ENCODE measurements at places on chromosomes 13 and 19.

- DNase-seq: no peak
These were observed 359.3 kb downstream of the TDRD3 start for GRCh38 chr13:60756306-60756705.

DNA sequence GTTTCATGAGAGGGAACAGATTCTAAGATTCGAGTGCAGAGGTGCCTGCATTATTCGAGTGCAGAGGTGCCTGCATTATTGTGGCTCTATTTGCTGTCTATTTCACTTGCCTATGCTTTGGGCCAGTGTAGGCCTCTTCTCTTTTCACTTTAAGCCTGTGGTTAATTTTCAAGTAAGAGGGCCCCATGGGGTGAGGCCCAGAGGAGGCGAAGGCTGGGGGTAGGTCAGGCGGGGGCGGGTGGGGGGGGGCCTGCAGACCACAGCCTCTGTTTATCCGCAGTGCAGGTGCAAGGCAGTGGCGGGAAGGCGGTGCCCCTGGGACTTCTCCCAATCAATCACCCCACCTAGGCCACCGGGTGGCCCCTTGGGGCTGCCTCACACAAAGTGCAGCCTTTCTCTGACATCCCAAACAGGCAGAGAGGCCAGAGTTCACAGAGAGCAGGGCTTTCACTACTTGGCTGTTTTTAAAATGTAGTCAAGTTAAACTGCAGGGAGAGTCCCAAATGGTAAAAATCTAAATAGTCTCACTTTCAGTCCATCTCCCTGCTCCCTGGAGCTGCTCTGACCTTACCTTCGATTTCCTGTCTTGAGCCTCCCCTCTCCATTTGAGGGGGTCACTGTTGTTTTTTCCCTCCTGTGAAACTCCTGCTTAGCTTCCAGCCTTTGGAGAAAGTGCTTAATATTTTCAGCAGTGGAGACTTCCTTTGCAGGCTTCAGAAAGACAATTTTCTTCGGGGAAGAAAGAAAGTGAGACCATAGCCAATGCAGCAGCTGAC, 249.0 kb downstream of the DLEU7 start:
- DNase-seq: no peak

- no peak for DNase-seq
These were observed 15.2 kb downstream of the ZNF665 start for GRCh38 chr19:53177986-53178385.

DNA sequence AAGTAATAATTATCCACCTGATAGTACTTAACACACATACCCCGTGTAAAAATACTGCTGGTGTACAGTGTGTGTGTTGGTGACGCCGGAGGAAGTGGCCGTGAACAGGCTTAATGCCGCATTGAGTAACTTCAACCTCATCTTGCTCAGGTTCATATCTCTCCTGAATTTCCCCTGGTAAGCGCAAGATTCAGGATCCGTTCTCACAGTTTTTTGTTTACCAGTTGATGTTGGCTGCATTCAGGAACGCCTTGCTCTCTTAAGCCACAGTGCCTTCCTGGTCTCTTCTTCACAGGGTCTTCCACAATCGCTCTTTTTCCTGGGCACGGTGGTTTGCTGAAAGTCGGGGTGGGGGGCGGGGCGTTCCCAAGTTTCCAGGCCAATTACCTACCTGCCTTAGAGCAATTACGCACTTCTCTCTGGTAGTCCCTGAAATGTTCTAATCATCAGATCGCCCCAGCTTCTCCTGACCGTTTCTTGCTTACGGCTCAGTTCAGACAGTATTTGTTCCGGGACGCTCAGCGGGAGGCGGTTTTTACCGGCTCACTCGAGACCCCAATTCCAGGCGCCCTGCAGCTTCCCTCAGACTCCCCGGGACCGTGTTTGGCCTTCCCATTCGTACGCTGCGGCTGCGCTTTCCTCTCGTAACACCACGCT, 706 bp upstream of the DNAJC3 start:
- DNase-seq: no peak

GRCh38 chr13:63337041-63337440, 1921.4 kb upstream of the PCDH20 start:
- no peak for DNase-seq

DNA sequence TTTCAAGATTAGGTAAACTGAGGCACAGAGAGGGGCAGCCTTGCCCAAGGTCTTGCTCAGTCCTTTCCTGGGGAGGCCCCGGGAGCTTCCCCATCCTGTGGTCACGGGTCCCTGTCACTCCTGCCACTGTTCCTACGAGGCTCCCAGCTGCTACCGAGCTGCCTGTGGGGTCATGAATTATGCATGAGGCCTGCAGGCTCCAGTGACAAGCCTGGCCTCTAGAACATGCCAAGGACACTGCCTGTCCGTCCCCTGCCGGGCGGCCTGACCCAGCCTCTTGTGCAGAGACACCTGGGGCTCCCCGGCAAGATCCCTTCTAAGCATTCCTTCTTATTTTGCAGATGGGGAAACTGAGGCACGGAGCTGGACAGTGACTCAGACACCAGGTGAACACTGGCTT, 2.7 kb downstream of the FCHO1 start:
- DNase-seq: no peak

DNA sequence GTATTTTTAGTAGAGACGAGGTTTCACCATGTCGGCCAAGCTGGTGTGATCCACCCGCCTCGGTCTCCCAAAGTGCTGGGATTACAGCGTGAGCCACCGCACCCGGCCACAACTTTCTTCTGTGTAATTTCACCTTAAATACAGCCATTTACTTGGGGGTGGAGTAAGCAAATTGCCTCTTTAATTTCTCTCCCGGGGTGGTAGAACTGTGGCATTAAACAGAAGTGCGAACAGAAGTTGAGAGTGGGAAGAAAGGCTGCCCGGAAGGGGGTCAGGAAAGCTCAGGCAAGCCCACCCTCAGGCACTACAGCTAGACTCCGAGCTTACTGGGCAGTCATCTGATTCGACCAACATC, 475 bp upstream of the DNAJC15 start:
- DNase-seq: no peak

DNA sequence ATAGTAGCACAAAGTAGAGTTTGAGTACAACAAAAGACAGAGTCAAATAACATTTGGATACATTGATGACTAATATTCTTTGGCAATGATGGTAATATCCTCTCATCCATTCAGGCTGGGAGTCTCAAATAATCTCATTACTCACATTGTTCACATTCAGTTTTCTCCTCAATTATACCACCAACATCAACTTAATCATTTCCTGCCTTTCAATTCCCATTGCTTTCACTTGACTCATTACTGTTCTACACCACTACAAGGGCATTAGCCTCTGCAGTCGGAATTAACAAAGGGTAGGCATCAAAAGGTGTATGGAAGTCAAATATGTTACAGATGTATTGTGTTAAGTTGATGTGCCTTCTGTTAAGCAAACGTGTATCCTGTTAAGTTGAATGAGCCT, 518.4 kb upstream of the SLITRK1 start:
- DNase-seq: no peak

GRCh38 chr19:37695144-37695899, 24.2 kb downstream of the ZNF607 start:
- no peak for DNase-seq

DNA sequence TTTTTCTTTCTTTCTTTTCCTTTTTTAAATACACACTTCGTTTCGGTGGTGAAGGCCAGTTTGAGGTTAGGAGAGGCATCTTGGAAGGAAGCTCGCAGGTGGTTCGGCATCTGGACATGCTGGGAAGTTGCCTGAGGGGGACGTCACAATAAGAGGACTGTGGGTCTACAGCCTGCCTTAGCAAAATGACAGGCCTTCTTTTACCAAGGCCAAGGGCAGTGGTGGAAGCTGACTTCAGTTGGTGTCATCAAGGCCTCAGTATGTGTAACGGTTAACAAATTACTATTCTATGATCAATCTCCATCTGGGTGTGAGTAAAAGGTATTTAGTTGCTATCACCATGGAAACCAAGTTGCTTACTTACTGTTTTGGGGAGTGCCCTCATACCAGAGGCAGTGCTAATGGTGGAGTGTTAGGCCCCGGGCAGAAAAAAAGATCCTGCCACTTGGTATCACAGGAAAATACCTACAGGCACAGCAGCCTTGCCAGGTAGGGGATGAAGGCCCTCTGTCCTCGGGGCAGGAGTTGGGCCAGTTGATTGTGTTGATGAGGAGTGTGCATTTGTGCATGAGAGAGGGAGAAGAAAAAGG, 10.3 kb downstream of the ACTN4 start:
- no peak for DNase-seq

GRCh38 chr13:26074706-26075105, 22.9 kb upstream of the SHISA2 start:
- no peak for DNase-seq

- DNase-seq: no peak
These were observed 686.5 kb upstream of the PCDH9 start for GRCh38 chr13:67916650-67917049.

Measured in stimulated activated CD8-positive, alpha-beta memory T cell treated with anti-CD3 and anti-CD28 coated beads, Interleukin-12 subunit alpha, Interleukin-12 subunit beta, amount 100 ng/mL, for 1 hour (primary cell).